ENCODE measurements at places on chromosomes 7 and 10.

GRCh38 chr7:141737118-141737835 is 881 bp upstream of the SSBP1 start:
- no peak for DNase-seq

DNA sequence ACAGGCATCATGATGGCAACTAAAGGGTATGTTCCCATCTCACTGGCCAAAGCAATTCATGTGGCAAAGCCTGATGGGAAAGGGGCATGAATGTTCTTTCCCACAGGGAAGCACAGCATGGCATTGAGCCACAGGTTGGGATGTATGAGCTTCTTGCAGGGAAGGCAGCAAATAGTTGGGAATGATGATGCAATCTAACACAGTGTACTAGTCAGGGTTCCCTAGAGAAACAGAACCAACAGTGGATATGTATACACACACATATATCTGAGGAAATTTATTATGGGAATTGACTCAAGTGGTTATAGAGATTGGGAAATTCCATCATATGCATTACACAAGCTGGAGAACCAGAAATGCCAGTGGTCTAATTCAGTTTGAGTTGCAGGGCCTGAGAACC is 253.6 kb upstream of the NPVF start:
- DNase-seq, result no peak

DNA sequence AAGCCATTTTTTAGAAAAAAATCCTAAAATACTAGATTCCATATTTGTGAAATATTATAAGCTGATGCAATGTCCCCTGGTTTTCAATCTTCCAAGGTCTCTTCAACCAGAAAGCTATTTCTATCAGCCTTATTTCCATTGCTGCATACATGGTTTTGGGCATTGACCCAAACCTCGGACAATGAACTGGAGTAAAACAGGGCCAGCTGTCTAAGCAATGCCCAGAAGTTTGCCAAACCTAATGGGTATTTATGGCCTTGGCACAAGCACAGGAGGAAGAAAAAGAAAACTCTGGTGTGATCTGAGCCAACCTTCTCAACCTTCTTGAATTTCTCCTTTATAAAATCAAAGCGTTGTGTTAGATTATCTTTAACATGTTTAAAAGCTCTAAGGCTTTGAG is 402.3 kb downstream of the DNAJB9 start:
- no peak for DNase-seq

GRCh38 chr7:77360104-77360503 is 56.0 kb downstream of the GSAP start:
- DNase-seq, result no peak

GRCh38 chr10:27747096-27747451 is 1.5 kb upstream of the MKX start:
- DNase-seq, result no peak

- no peak for DNase-seq
These were observed 28.4 kb upstream of the CHCHD3 start for GRCh38 chr7:133110312-133110711.

- DNase-seq, result no peak
These were observed 31.2 kb downstream of the LRRC4 start for GRCh38 chr7:128000048-128000447.

DNA sequence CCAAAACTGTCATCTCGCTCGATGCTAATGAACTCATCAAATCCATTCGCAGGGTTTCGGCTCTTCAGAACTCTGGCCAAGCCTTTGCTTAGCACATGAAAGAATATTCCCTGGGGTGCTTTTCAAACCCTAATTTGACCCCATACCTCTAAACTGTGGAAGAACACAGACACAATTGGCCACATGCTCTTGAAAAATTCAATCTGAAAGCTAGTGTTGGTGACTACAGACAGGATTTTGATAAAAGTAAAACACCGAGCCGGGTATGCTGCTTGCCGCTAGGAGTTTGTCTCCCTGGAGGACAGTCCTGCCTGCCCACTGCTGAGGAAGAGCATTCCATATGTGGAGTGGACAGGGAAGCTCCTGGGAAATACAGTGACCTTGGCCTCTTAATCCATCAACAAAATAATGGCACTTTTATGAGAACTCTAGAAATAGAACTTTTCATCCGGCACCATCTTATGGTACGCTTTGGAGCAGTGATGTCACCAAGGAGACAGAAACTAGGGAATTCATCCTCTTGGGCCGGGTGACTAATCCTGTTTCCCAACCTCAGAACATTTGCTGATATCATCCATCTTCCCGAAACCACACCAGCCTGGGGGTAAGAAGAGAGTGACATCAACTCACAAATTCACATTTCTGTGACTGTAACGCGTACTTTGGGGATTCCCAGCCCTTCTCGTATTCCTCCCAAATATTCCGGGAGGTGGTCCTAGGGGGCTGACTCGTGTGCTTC is 34.2 kb downstream of the MTURN start:
- DNase-seq, result no peak

- DNase-seq, result peak; percentile 16
These were observed 98.9 kb downstream of the NEURL1 start for GRCh38 chr10:103592186-103593021.

DNA sequence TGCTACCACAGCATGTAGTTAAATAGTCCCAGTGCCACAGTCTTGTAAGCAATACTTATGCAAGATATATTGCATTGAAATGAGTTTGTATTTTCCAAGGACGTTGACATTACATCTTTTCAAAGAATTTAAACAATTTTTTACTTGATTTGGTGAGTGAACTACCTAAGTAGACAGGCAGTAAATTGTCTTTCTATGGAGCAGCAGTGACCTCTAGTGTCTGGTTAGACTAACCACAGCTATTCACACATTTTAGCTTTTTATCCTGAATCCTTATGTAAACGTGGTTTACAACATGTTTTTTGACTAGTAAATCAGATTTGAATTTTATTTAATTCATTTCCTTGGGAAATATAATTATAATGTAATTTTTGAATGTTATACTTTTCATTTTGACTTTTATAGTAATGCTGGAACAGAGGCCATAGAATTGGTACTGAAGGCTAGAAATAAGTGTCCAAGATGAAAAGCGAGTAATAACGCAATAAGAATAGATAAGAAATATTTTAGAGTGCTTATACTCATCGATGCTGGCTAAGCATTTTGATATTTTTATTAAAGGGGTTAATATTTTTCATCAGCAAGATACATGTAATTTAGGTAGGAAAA is 5.6 kb downstream of the LRRTM3 start:
- DNase-seq, result peak; percentile 59

- no peak for DNase-seq
These were observed 205.2 kb downstream of the FAM107B start for GRCh38 chr10:14569274-14570060.

DNA sequence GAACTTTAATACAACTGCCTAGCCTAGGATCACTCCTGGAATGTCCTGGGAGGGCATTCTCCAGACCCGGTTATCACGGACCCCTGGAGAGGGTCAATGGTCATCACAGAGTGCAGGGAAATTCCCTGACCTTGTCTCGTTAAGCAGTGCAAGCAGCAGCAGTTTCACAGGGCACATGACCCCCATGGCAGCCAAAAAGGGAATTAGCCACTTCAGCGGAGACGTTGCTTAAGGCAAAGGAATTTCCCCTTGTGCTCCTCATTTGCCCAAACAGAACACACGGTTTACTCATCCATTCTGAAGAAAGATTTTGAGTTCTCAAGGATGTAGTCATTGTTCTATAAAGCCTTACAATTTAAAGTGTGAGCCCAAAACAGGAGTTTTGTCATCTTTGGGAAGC is 260.3 kb downstream of the SNX13 start:
- no peak for DNase-seq

DNA sequence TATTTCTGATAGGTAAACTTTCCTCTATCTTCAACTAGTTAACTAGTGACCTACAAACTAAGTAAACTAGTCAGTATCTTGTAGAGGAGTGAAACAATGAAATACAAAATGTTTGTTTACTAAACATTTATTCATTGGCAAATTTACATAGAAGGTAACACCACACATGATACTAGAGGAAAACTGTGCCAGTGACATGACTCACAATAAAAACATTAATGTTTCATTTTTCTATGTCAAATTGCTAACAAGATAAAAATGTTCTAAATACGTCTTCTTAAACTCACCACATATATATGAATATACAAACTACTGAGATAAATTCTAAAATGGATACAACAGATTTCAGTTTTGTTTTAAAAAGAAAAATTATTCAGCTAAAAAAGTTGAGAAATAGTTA is 471.3 kb downstream of the PARD3 start:
- DNase-seq, result no peak

DNA sequence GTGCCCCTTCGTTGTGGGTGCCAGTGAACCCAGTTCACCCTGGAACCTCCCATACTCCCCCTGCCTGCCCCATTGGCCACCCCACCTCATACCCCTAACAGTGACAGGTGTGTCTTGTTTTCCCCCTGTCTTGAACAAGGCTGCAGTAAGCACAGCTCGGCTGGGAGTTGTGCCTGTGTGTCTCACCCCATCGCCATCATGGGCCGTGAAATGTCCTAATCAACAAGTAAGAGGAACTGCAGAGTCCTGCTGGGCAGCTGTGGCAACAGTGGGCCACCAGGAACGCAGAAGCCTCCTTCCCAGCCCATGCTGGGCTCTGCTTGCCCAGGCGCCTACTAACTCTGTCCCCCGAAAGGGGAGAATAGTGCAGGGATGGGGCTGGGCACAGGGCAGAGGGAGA is 91.6 kb downstream of the C10orf105 start:
- no peak for DNase-seq

GRCh38 chr7:106626376-106627164 is 34.4 kb downstream of the CCDC71L start:
- no peak for DNase-seq

- no peak for DNase-seq
These were observed 18.3 kb downstream of the GOT1 start for GRCh38 chr10:99412099-99412498.

DNA sequence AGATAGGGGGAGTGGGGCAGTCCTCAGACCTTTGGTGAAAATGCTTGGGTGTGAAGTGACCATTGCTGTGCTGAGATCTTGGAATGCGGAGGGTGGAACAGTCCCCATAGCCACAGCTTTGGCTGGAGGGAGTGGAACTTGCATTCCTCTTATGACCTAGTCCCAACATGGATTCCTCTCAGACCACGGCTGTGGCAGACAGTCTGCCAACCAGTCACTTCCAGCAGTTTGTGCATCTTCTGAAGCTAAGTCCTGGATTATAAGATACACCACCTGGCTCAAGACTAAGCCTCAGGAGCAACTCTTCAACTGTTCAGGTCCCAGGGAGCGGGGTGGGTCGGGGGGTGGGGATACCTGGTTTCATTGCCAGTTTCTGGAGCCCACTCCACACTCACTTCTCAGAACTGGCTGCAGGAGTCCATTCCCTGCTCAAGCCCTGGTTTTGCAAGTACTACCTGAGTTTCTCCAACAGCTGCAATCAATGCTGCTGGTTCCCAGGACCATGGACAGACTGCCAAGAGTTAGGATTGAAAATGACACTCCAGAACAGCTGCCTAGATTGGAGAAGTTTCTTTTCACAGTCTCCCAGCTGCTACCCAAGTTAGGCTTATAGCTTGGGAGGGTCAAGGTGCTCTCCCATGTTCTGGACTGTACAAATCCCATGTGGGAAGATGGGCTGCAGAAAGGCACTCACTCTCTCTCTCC is 29.1 kb upstream of the DGKB start:
- DNase-seq, result no peak

- DNase-seq, result peak; percentile 35
These were observed 70.4 kb downstream of the HERPUD2 start for GRCh38 chr7:35624299-35625186.

DNA sequence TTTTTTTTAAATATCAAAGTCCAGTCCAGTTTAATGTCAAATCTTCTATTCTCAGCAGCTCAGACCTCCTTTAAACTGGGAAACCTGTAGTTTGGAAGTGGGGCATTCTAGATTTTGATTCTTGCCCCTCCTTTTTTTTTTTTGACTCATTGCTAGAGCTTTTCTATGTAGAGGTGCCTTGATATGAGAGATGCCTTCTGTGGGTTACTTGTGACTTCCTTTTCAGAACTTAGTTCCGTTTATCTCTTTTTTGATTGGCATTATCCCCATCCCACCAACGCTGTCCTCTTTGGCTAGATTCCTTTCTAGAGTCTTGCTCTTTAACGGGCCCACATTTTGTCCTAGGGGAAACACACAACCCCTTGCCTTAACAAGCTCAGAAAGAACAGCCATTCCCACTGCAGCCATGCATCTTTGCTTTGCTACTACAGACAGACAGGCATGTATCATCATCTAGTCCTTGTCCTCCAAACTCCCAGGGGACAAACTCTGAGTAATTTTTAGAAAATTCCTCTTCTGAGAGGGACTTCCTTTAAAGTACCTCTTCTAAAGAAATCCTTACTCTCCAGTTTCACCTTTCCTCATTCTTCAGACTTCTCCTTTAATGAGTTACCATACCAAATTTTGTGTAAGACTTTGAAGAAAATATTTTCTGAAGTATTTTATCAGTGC is 153.6 kb downstream of the PHF14 start:
- DNase-seq, result no peak

DNA sequence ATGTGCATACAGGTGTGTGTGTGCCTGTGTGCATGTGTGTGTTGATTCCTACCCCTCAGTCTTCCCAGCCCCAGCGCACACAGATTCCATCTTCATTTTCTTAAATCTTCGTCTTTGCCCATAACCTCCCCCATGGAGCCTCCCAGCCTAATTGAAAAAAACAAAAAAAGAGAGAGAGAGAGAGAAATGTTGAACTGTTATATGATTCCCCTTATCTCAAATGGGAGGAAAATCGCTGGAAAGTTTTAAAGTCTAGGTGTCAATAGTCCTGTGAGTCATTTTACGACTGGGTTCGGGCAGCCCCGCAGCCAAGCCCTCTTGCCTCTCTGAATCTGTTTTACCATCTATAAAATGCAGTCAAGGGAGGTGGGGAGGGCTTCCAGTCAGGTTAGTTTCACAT is 60.9 kb downstream of the SPOCK2 start:
- no peak for DNase-seq

- DNase-seq, result no peak
These were observed 343.1 kb downstream of the BBS9 start for GRCh38 chr7:33472348-33473025.

DNA sequence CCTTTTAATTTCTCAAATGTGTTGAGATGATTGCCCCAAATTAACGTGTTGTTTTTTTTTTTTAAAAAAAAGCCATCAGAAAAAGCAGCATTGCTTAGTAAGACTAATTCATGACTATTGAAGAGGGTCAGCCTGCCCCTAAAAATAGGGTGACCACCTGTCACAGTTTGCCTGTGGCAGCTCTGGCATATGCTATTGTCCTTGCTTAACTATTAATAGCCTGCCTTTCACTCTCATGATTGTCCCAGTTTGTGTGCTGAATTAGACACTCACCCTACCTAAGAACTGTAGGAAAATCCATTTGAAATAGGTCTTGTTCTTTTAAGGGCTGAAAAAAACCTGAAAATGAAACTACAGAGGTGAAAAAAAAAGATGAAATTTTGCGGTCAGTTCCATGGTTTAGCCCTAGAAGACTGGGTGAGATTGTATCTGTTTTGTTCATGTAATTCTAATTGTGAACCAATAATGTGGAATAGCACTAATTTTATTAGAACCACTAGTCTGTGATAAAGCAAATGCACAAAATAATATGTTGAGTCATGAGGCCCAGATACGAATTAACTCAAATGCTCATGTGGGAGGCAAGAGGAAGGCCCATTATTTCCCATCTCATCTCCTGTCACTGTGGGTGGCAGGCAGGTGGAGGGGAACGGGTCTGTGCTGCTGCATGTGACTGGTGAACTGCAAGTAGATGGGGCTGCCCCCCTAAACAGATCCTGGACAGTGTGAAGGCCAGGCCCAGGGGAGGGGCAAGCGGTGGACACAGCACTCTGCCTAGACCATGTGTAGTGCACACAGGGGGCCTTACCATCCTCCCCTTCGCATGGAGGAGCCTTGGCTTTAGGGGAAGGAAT is 265.4 kb upstream of the NFE2L3 start:
- DNase-seq, result no peak

GRCh38 chr10:123636598-123637325 is 29.4 kb upstream of the GPR26 start:
- DNase-seq, result no peak
